ENCODE measurements at places on chromosomes 5 and 9. TPM values are rescaled to one million over a fixed set of nuclear protein-coding genes. Genes with fewer than 3 reads are reported as not detected.

DNA sequence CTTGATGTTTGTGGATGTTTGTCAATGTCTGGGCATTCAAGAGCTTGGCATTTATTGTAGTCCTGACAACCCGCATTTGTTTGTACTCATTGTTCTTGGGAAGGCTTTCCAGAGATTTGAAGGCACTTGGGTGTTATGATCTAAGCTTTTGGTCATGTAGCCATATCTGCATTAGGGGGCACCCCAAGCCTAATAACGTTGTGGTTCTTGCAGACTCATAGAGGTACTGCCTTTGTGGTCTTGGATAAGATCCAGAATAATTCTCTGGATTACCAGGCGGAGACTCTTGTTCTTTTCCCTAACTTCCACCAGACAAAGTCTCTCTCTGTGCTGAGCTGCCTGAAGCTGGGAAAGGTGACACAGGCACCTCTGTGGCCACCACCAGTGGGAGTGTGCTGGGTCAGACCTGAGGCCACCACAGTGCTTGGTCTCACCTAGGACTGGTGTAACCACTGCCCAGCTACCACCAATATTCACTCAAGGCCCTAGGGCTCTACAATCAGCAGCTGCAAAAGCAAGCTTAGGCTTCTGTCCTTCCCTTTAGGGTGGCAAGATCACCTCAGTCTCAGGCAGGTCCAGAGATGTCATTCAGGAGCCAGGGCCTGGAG, 144.4 kb upstream of the TAS2R1 start:
- no peaks in the 10 kb centered on the region for H3K4me1 ChIP-seq
- no peak for DNase-seq
- no peaks in the 10 kb centered on the region for H3K27me3 ChIP-seq
- no peaks in the 10 kb centered on the region for H3K36me3 ChIP-seq

GRCh38 chr9:19939734-19940278, 151.0 kb upstream of the SLC24A2 start:
- no peak overlapping the region for H3K27ac ChIP-seq
- no peak for DNase-seq
- H3K4me3 ChIP-seq, result no peak overlapping the region
- H3K4me1 ChIP-seq, result no peaks in the 10 kb centered on the region

Gene S1PR3
- 0.58 TPM for total RNA-seq

DNA sequence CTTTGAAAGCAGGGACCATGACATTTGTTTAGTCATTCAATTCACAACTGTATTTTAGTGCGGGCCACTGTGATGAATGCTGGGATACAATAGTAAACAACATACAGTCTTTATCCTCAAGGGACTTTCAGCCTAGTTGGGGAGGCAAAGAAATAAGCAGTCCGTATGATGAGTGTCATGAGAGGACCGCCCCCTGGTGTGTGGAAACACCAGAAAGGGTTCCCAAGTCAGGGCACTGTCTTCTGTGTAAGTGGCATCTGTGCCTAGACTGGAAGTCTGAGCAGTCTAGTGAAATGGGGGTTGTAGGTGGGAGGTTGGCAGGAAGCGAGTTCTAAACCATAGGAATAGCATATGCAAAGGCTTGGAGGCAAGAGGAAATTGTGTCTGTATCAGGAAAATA, 6.8 kb downstream of the C9orf43 start:
- no peaks in the 10 kb centered on the region for H3K27me3 ChIP-seq
- H3K36me3 ChIP-seq, result no peaks in the 10 kb centered on the region
- H3K27ac ChIP-seq, result no peak overlapping the region
- H3K4me3 ChIP-seq, result no peak overlapping the region
- DNase-seq, result no peak

DNA sequence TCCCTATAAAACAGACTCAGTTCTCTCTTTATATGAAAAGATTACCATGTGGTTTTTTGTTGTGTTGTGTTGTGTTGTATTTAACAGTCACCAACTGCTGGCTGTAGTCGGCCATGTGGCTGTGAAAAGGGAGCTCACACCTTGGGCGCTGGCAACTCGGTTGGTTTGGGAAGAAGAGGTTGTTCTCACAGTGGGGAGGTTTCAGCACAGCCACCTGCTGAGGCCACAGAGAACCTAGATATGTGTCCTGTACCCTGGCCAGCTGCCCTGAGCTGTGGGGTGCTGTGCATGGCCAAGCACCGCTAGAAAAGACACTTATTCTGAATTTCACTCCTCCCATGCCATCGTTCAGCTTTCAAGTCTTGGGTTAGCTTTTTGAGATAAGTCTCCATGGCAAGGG, 58.8 kb downstream of the SYK start:
- H3K4me3 ChIP-seq, result no peak overlapping the region

DNA sequence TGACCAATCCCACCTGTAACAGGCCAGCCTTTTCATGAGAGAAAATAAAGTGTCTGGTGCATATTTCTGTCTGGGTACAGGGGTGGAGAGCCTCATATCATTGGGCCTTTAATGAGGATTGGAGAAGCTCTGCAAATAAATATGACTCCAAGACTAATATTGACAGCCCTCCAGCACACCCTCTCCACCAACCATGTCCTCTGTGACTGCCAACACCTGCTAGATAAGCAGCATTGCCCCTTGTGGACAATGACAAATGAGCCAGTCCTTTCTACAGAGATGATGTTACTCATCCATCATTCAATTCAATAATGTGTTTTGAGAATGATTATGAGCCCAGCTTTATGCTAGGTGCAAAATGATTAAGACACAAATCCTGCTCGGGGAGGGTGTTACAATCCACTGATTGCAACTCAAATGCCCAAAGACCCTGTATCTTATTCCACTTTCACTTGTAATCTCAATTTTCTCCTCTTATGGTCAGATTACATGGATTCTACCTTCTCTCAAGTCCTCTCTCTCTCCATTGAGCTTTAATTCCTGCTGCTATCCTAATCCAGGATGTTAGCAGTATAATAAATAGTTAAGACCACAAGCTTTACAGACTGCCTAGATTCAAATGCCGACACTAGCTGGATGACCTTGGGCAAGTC, 2.1 kb upstream of the GFRA3 start:
- peaks cover 23% of the 10 kb centered on the region for H3K27me3 ChIP-seq
- H3K4me3 ChIP-seq, result no peak overlapping the region
- no peaks in the 10 kb centered on the region for H3K36me3 ChIP-seq
- no peak overlapping the region for H3K27ac ChIP-seq
- H3K4me1 ChIP-seq, result peaks cover 9% of the 10 kb centered on the region

- no peaks in the 10 kb centered on the region for H3K4me1 ChIP-seq
- no peak for DNase-seq
- no peak overlapping the region for H3K4me3 ChIP-seq
- H3K27me3 ChIP-seq, result no peaks in the 10 kb centered on the region
- H3K36me3 ChIP-seq, result no peaks in the 10 kb centered on the region
Measured at GRCh38 chr5:24161559-24161958, 483.2 kb downstream of the CDH10 start.

- no peaks in the 10 kb centered on the region for H3K27me3 ChIP-seq
- peaks cover 5% of the 10 kb centered on the region for H3K4me1 ChIP-seq
- H3K27ac ChIP-seq, result no peak overlapping the region
- H3K36me3 ChIP-seq, result no peaks in the 10 kb centered on the region
Measured at GRCh38 chr5:96626956-96627355, 35.2 kb upstream of the CAST start.

DNA sequence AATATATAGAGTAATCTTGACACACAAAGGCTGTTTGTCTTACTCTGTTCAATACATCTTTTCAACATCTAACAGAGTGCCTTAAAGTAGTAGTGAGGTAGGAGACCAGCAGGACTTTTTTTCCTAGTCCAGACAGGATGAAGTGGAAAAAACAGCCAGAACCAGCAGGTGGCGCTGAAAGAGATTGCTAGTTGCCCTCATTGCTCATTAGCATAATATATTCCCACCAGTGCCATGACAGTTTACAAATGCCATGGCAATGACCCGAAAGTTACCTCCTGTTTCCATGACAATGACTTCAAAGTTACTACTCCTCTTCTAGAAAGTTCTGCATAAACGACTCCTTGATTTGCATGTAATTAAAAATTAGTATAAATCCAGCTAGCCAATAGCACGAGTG, 387.4 kb downstream of the ACTL7B start:
- no peaks in the 10 kb centered on the region for H3K36me3 ChIP-seq
- no peak overlapping the region for H3K27ac ChIP-seq
- no peaks in the 10 kb centered on the region for H3K4me1 ChIP-seq
- no peaks in the 10 kb centered on the region for H3K27me3 ChIP-seq
- no peak overlapping the region for H3K4me3 ChIP-seq

Gene DAPK1
- total RNA-seq, result 1.7 TPM

Gene CPEB4
- total RNA-seq, result 9.0 TPM

GRCh38 chr5:45532826-45533624, 163.2 kb downstream of the HCN1 start:
- H3K27me3 ChIP-seq, result no peaks in the 10 kb centered on the region
- DNase-seq, result no peak
- H3K4me3 ChIP-seq, result no peak overlapping the region
- H3K4me1 ChIP-seq, result no peaks in the 10 kb centered on the region
- H3K36me3 ChIP-seq, result no peaks in the 10 kb centered on the region

DNA sequence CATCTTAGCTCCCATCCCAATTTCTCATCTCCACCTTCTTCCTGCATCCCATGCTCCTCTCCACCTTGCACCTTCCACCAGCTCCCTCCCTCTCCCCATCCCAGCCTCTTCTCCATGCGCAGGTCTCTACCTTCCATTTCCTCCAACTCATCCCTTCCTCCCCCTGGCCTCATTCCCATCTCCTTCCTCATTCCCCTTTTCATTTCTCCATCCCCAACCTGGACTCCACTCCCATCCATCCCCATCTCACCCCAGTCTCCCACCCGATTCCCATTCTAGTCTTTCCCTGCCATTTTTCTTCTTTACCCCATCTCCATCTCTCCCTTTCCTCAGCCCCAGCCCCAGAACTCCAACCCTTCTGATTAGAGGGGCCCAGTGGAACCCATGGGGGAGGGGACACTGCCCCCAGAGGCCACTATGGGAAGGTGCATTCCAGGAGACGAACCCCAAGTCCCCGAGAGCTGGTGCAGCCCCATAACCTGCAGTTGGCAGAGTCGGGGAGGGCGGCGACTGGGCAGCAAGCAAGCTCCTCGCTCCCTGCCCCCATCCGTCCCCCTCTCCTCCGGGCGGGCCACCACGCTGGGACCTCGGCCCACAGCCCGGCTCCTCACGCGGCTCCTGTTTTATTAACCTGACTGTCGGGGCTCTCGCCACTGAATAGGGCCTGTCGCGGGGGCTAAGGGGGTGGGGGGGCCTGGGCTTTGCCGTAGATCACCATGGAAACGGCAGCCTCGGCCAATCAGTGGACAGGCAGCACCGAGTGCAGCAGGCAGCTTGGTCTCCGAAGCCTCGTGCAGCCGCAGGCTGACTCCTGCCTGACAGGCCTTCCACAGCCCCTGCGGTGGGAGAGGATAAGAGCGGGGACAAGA, 66.7 kb downstream of the PCDH1 start:
- no peaks in the 10 kb centered on the region for H3K36me3 ChIP-seq
- H3K27me3 ChIP-seq, result peaks cover 38% of the 10 kb centered on the region
- H3K27ac ChIP-seq, result no peak overlapping the region
- H3K4me1 ChIP-seq, result no peaks in the 10 kb centered on the region
- DNase-seq, result peak; percentile 49

Gene PPP2R2B
- 0.65 TPM for total RNA-seq

DNA sequence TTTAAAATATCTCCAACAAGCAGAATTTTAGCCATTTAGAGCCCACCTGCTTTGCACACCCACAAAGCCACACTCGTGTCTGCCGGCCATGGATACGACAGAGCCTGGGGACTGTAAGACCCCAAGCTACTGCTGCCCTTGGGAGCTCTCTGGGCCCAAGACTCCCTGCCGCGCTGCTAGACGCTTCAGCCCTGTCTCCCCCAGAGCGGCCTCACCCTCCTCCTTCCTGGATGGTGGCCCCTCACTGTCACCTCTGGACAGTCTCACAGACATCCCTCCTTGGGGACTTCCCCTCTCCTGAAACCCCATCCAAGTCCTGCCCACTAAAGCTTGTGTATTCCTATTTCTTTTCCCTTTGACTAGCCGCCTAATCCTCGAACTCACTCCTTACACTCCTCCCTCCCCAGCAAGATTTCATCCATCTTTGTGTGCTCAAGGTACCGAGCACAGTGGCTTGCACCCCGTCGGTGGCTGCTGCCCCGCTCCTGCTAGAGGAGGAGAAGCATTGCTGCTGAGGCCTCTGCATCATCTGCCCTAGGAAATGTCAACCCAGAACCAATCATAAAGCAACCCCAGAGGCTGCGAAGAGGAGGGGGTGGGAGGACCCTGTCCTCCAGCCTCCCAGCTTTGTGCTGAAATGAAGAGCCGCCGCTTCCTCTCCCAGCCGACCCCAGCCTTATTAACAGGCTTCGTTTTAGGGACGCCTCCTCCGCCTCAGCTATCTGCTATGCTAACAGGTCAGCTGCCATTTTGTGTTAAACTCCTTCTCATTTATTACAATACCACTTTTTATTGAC, 71.2 kb downstream of the CFAP77 start:
- no peaks in the 10 kb centered on the region for H3K36me3 ChIP-seq
- peaks cover 37% of the 10 kb centered on the region for H3K27me3 ChIP-seq
- no peaks in the 10 kb centered on the region for H3K4me1 ChIP-seq
- no peak overlapping the region for H3K4me3 ChIP-seq
- no peak overlapping the region for H3K27ac ChIP-seq
- DNase-seq, result no peak

DNA sequence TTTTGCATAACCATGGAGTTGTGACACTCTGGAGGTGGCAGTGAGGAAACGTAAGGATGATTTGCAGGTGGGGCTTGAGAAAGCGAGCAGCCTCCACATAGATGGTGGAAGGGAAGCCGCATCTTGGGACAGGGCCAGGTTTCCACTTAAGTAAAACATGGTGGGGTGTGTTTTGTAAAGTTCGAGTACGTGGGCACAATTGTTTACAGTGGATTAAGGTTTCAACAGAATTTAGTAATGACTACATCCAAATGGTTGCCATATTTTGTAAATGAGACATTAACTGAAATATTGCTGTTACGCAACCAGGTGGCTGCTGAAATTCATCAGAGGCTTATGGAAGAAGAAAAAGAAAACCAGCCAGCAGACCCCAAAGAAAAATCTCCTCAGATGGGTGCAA, 85.4 kb upstream of the IL7R start:
- no peaks in the 10 kb centered on the region for H3K27me3 ChIP-seq
- no peak overlapping the region for H3K4me3 ChIP-seq
- DNase-seq, result no peak
- peak overlapping the region; percentile 13 for H3K27ac ChIP-seq

GRCh38 chr5:5980538-5980895, 397.8 kb downstream of the MED10 start:
- DNase-seq, result no peak
- no peaks in the 10 kb centered on the region for H3K4me1 ChIP-seq
- H3K36me3 ChIP-seq, result no peaks in the 10 kb centered on the region
- no peaks in the 10 kb centered on the region for H3K27me3 ChIP-seq

DNA sequence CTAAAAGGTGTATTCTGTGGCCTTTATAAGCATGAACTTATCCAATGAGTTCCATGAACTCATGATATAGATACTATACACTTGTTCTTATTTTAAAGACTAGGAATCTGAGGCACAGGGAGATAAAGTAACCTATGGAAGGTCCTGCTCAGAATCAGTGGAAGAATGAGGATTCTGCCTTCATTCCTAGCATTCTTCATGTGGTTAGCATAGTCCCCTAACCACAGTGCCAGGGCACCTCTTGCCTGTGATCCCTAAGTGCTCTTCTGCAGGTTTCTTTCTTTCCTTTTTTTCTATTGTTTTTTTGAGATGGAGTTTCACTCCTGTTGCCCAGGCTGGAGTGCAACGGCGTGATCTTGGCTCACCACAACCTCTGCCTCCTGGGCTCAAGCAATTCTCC, 174.1 kb downstream of the C9orf152 start:
- peaks cover 13% of the 10 kb centered on the region for H3K4me1 ChIP-seq
- H3K27me3 ChIP-seq, result no peaks in the 10 kb centered on the region
- no peak overlapping the region for H3K27ac ChIP-seq
- no peaks in the 10 kb centered on the region for H3K36me3 ChIP-seq

Gene FOXI1
- total RNA-seq, result not detected

GRCh38 chr9:110323818-110324217, 13.8 kb downstream of the TXNDC8 start:
- H3K27me3 ChIP-seq, result peaks cover 2% of the 10 kb centered on the region

Data from activated CD8-positive, alpha-beta T cell treated with anti-CD3 and anti-CD28 coated beads for 36 hours (primary cell).